Lung (tissue), 17 donors: ENCODE measurements at places on chromosomes 16 and 17. TPM values are rescaled to one million over a fixed set of nuclear protein-coding genes. Genes with fewer than 3 reads are reported as not detected.

Gene TADA2A
- 24.7 TPM for total RNA-seq

Gene MGAT5B
- 0.40 TPM for total RNA-seq

Gene ADAD2
- 0.71 TPM for total RNA-seq

Gene MYH13
- not detected for total RNA-seq

Gene SDK2
- total RNA-seq: 7.2 TPM

Gene CES3
- total RNA-seq: 0.57 TPM

Gene CDH5
- total RNA-seq: 80.2 TPM

Gene KCNG4
- not detected for total RNA-seq

Gene KCTD19
- total RNA-seq: 5.1 TPM

GRCh38 chr17:9055281-9055680, 34.0 kb downstream of the NTN1 start:
- DNase-seq: no peak

GRCh38 chr16:22670551-22671041, 143.4 kb upstream of the HS3ST2 start:
- DNase-seq: no peak

GRCh38 chr16:49779979-49780378, 75.9 kb downstream of the ZNF423 start:
- DNase-seq: no peak

DNA sequence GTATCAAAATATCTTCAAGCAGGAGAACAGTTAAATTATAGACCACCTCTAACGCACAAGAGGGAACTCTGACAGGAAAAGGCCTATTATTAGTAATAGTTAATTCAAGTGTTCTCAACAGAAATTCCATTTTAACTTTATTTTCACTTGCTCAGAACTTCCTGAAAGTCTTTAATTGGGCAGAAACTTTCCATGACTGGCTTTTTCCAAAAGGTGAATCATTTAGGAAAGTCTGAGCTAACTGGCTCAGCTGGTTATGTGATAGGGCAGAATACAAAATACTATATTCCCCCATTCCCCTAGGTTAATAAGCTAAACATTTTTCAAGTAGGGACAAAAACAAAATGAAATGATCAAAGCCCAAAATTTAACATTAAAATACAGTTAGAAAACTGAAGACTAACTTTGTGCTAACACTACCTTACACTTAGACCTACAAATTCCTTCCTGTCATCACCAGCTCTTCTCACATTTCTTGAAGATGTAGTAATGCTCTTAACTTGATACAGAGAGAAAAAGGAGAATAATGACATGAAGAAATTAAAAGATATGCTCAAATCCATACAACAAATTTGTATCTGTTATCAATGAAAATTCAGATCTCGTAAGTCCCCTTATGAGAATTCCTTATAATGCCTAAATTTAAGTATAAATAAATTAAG, 31.0 kb downstream of the CFDP1 start:
- no peak for DNase-seq

GRCh38 chr17:18988546-18989173, 15.9 kb downstream of the FAM83G start:
- no peak for DNase-seq

GRCh38 chr17:1123921-1124715, 55.7 kb downstream of the ABR start:
- DNase-seq: peak; percentile 46

DNA sequence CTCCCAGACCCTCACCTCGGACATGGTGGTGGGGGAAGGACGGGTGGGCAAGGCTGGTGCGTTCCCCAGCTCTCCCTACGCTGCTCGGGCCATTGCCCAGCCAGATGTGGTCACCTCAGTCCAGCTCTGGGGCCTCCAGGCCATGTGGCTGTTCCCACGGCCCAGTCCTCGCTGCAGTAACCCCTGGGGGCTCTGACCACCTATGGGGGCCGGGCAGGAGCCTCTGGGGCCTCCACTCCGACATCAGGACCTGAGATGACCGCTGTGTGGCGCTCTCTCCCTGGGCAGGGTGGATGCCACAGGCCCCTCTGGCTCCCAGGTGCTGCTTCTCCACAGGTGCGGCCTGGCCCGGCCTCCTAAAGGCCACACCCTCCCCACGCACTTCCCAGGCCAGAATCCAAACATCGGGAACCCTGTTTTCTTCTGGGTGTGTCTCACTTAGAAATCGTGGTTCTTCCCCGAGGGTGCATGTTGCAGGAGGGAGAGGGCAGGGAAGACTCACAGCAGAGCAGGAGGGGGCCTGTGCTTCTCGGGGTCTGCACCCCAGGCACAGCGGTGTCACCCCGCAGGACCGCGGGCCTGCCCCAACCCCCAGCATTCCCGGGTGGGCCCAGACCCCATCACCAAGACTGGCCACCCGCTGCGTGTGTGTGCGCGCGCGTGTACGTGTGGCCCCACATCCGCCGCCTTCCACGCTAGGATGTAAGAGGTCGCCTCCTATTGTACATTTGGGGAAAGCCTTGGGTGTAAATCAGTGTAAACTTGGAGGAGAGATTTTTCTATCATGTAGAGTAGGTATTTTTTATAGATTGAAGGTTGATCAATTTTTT, 5.9 kb upstream of the CAPN15 start:
- no peak for DNase-seq

DNA sequence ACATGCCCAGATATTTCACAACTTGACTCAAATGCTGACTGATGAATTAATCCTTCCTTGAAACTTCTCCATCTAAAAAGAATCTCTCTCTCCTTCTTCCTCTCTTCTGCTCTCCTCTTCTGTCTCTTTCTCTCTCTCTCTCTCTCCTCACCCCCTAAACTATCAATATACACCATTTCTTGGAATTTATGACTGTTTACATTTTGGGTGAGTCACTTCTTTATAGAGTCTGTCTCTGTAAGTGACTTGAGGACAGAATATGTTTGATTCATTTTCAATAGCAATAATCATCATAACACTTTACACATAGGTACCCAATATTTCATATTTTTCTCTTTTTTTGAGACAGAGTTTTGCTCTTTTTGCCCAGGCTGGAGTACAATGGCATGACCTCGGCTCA, 15.3 kb downstream of the OR3A1 start:
- no peak for DNase-seq

DNA sequence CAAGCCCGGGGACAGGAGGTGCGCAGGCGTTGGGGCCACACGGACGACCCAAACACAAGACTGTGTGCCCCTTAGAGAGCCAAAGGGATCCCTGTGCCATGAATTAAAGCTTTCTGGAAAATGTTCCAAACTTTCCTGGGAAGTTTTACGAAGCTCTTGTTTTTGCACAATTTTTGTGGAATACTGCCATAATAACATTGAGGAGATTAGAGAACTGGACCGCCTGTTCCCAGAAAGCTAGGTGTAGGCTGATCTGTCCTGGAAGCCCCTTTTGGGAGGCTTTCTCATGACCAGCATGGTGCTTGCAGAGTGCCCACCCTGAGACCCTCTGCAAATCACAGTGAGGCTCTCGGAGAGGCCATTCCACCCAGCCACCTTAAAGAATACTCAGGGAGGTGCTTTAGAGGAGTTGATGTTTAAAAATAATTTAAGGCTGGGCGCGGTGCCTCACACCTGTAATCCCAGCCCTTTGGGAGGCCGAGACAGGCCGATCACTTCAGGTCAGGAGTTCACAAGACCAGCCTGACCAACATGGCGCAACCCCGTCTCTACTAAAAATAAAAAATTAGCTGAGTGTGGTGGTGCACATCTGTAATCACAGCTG, 1.1 kb downstream of the KDM8 start:
- peak; percentile 65 for DNase-seq

DNA sequence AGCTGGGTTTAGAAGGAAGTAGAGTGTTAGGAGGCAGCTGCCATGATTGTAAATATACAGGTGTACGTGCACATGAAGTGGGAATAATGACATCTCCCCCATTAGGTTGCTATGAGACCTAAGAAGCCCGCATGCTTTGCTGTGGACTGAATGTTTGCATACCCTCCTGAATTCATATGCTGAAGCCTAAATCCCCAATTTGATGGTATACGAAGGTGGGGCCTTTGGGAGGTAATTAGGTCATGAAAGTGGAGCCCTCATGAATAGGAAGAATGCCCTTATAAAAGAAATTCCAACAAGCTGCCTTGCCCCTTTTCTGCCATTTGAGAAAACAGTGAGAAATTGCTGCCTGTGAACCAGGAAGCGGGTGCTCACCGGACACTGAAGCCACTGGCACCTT, 44.0 kb downstream of the CCDC182 start:
- no peak for DNase-seq

DNA sequence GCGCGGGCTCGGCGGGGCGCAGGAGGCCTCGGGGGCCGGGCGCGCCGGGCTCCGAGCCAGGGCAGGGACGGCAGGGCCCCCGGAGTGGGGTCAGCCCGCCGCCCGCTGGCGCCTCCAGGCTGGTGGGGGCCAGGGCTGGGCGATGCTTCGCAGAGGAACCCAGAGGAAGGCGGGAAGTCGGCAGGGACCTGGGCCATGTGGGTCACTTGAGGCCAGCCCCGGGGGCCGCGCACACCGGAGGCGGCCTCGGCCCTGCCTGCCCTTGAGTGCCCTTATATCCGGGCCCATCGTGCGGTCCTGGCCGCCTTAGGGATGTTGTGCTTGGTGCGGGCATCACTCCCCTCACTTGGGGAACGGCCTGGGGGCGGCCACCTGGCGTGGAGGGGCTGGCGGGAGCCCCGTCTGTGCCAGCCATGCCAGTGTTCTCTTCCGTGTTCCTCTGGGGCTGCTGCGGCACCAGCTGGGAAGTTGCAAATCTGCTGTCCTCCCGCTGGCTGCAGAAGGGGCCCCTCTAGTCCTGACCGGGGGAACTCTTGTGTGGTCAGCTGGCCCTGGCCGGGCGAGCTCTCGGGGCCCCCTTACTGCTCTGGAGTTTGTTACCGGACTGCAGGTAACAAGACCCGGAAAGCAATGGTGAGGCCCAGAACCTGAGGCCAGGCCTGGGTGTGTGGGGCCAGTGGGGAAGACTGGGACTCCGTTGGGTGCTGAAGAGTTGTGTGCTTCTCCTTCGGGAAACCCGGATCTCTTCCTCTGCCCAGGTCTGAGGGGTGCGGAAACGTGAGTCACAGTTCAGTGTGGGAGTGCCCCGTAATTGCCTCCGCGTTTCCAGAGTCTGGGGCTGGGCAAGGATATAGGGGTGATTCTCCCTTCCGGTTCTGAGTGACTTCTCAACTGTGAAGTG, 849 bp downstream of the CAPN15 start:
- DNase-seq: peak; percentile 36

DNA sequence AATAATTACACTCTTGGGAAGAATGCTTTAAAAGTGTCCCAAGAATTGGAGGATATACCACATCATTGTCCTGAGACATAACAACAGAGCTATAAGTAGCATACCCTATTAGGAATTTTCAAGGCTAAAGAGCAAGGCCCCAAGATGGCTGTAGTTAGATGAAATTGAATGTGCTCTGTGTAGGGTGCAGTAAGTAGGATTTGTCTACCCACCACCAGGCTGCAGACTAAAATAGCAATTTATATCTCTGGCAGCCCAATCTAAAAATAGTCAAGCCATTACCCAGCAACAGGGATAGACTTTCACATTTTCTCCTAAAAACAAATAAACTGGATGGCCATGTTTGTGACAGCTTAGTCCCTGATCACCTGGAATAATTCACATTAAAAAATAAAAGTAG, 5.6 kb downstream of the MMD start:
- DNase-seq: no peak

DNA sequence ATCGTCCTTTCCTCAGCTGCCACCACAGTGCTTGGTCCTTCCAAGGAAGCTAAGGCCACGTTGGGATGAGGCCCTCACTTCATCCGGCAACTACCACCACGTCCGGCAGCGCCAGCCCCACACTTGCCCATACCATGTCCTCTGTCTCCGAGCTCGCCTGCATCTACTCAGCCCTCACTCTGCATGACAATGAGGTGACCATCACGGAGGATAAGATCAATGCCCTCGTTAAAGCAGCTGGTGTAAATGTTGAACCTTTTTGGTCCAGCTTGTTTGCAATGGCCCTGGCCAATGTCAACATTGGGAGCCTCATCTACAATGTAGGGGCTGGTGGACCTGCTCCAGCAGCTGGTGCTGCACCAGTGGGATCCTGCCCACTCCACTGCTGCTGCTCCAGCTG, 44.9 kb downstream of the TTC19 start:
- DNase-seq: no peak

- no peak for DNase-seq
Observed at GRCh38 chr17:76538941-76539570, 788 bp upstream of the PRCD start.

GRCh38 chr17:47709594-47709993, 15.6 kb downstream of the TBKBP1 start:
- no peak for DNase-seq

GRCh38 chr16:78956859-78957258, 643.7 kb downstream of the MAF start:
- DNase-seq: no peak

- DNase-seq: no peak
Observed at GRCh38 chr17:79870540-79870939, 31.3 kb upstream of the CBX4 start.

GRCh38 chr17:66957951-66958579, 6.4 kb upstream of the CACNG4 start:
- DNase-seq: peak; percentile 34

- no peak for DNase-seq
Observed at GRCh38 chr17:78573955-78574354, 3.2 kb downstream of the DNAH17 start.
